Right kidney (tissue), 9 donors: ENCODE measurements at places on chromosomes 4 and X.

GRCh38 chr4:177718514-177718913 is 276.3 kb upstream of the AGA start:
- no peak for DNase-seq

- DNase-seq = no peak
Observed at GRCh38 chr4:157075401-157075800, 549 bp upstream of the GLRB start.

- no peak for DNase-seq
Observed at GRCh38 chrX:53616946-53617345, 69.6 kb downstream of the HUWE1 start.

GRCh38 chr4:101367201-101367600 is 19.9 kb upstream of the PPP3CA start:
- DNase-seq = no peak

GRCh38 chr4:2684486-2684885 is 71.7 kb downstream of the TNIP2 start:
- DNase-seq = no peak

DNA sequence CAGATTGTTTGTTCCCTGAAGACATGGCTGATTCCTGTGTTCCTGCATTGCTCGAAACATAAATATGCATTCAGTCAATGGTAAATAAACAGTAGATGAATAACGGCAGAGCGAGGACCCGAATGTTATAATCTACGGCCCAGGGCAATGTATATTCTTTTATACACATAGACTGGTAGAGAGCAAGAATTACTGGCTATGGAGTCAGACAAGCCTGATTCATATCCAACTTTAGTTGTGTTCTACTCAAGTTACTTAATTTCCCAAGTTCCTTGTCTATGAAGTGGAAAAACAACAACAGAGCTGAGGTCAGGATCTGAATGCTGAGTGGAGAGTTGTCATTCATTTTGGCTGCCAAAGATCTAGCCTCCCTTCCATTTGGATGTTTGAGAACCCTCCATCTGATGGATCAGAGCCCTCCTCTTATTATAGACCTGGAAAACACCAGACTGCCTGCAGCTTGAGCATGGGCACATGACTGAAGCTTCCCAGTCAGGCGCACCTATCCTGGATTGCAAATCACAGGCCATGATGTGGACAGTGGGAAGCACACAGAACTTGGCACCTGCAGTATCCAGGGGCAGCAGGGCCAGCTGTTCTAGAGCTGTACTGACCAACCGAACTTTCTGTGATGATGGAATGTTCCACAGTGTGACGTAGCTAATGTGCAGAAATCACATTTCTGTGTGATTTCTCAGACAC is 80.1 kb downstream of the FAM184B start:
- no peak for DNase-seq

DNA sequence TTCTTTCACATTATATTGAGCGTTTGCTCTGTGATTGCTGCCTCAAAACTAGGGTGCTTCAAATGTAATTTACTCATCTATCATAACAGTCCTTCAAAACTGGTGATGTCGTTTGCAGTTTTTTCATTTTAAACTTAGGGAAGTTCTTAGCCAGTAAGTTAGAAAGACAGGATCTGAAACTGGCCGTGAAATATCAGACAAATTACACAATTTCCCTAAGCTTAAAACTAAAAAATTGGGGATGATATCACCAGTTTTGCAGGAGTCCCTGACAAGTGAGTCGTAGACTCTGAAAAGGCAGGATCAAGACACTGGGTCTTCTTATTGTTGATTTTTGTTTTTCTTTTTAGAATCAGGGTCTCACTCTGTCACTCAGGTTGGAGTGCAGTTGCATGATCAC is 44.8 kb downstream of the MOB1B start:
- DNase-seq = no peak

DNA sequence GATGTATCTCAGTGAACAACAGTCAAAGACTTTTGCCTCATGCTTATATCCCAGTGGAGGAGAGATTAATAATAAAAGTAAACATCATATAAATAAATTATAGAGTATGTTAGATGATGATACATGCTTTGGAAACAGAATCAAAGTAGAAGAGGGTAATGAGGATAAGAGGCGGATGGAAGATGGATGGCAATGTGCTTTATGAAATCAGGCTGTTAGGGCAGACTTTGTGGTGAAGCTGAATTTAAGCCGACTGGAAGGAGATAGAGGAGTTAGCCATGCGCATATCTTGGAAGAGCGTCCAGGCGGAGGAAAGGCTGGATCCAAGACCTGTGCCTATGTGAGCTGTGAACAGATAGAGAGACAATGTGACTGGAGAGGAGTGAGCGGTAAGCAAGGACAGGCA is 74.9 kb upstream of the GUCY1A1 start:
- DNase-seq = no peak

DNA sequence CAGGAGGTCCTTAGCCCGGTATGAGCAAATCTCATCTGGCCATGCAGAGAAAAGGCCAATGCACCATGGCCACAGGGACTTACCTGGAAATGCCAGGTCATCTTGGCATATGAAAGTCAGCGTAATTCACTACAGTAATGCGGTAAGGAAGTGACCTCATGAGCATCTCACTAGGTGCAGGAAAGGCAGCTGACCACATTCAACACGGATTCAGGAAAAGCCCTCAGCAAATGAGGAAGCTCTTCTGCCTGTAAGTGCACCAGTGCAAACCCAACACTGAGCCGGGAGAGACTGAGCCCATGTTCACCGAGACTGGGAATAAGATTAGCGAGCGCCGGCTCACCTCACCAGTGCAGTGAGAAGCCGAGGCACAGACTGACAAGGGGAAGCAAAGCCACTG is 23.7 kb downstream of the LRPAP1 start:
- no peak for DNase-seq

- DNase-seq = no peak
Observed at GRCh38 chrX:57417827-57418226, 131.3 kb downstream of the FAAH2 start.

DNA sequence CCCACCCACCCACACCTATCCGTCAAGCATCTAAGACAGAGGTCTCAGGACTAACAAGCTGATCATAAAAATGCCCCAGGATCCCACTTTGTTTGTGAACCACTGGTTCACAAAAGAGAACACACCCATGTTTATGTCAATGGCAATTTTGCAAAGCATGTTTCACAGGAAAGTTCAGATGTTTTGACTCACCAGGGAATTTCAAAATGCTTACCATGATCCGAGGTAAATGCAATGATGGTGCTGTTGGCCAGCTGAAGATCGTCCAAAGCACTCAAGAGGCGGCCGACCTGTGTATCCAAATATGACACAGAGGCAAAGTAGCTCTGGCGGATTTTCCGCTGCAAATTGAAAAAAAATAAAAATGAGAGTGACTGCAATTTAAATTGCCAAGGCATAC is 15.0 kb downstream of the IDS start:
- no peak for DNase-seq

DNA sequence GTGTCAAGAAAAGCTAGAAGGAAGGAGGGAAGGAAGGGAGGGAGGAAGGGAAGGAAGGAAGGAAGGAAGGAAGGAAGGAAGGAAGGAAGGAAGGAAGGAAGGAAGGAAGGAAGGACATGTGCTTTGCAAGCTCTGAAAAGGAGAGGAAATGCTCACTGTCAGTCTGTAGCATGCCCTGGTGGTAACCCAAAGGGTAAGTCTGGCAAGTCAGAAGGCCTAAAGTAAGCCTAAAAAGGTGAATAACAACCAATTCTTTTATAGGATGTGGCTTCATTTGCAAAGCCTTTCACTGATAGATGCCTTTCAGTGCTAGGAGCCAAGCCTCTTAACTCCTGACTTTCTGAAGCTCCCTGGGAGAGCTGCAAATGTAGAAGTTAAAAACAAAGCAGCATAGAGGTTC is 542.6 kb downstream of the CFAP47 start:
- no peak for DNase-seq

DNA sequence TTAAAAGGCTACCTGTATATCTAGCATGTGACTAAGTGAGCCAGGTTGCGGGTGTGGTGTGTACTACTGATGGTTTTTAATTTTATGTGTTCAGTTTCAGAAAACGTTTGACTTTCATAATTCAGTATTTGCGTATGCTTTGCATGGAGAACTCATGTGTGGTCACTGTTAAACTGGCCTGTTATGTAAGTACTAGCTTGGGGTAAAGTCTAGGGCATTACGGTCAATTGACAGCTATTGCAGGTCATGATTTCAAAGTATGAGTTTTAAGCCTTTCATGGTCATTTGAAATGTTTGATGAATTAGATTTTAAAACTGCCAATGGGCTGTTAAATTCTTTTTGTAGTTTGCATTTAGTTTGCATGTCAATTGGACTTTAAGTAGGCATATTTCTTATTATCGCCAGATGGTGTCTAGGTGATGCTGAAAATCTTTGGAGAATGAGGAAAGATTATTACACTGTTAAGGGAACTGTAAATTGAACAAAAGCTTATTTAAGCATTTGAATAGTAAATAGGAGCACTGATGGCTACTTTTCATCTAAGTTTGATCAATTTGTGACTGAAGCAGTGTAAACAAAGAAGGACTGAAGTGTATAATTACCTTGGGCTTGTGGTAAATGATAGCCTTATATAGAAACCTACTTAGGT is 563.4 kb downstream of the DACH2 start:
- DNase-seq = no peak

- no peak for DNase-seq
Observed at GRCh38 chr4:38160487-38161207, 200.4 kb downstream of the PTTG2 start.

GRCh38 chrX:331151-331824 is 12.7 kb upstream of the GTPBP6 start:
- DNase-seq = peak; percentile 66

DNA sequence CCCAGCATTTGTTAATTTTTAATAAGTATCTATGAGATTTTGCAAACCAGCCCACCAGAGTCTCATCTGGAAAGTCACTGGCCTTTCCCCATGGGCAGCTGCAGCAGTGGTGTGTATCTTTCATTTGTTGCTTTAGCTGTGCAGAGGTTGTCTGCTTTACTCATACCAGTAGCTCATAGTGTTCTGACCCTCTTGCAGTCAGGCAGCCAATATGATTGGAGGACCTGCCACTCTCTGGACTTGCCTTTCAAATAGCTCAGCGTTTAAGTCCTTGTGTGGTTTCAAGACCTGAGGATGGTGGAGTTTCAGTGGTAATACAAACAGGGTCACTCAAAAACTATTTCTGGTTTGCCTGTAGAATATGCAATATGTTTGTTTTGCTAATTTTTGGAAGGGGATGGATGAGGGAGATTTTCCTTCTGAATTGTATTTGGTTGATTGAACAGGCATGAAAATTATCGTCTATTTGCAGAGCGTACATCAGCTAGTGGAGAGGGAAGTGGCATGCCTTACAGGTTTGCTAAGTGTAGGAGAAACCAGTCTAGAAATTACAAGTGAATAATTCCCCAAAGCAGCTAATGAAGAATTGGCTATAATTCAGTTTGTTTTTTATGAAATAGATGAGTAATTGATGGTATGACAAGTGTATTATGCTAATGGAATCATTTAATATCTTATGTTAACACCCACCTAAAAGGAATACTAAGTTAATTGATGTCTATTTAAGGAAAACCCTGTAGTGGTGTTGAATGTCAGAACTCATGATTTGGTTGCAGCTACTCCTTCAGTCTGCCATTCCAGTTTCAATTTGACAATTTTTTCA is 8.9 kb downstream of the POLA1 start:
- DNase-seq = no peak

DNA sequence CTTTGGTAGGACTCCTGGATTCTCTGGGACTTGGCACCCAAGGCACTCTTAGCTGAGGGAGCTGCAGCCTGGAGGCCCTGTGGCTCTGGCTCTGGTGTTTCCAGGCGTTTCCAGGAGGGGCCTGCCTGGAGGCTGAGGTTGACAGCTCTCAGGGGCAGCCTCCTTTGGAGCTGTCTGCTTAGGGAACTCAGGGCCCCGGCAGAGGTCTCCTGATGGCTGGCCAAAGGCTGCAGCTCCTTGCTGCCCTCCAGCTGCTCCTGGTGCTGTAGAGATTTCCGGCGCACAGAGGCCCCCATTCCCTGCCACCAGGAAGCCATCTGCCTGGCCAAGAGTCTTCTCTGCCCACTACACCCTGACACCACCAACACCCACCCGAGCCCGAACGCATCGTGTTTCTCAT is 25.3 kb upstream of the ARHGEF38 start:
- no peak for DNase-seq

- DNase-seq = no peak
Observed at GRCh38 chr4:16224264-16225166, 1.8 kb downstream of the TAPT1 start.

GRCh38 chr4:173766171-173766600 is 236.2 kb upstream of the HAND2 start:
- DNase-seq = no peak

DNA sequence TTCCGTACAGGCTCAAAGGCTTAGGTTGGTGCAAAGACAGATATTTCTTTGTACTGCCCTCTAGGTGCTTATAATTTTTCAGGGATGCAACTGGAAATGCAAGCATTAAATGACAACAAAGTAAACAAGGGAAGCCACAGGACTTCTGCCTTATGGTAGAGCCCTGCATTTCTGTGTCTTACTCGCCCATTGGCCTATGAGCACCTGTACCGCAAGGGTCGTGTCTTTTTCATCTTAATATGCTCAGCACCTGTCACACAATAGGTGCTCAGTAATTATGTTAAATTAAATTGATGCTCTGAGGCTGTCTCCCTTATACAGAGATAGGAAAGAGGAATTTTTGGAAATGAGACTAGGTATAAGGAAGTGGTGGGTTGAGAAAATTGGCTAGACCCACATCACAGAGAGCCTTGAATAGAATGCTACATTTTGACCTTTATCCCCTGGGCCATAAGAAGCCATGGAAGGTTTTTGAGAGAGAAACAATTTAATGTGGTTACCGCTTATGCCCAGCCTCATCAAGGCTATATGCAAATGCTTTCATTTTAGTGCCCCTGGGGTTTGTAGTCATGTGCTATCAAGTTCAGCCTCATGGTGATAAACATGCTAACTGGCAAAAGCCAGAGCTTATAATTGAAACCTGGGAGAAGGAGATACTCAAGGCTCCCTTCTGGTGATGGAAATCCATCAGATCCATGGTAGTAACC is 16.3 kb downstream of the VSIG4 start:
- no peak for DNase-seq

GRCh38 chr4:4853371-4853823 is 6.1 kb upstream of the MSX1 start:
- peak; percentile 58 for DNase-seq

- no peak for DNase-seq
Observed at GRCh38 chr4:98801259-98801725, 127.6 kb downstream of the EIF4E start.

- no peak for DNase-seq
Observed at GRCh38 chr4:186307497-186307896, 41.5 kb downstream of the F11 start.

- DNase-seq = no peak
Observed at GRCh38 chr4:114423582-114423981, 175.0 kb upstream of the UGT8 start.

DNA sequence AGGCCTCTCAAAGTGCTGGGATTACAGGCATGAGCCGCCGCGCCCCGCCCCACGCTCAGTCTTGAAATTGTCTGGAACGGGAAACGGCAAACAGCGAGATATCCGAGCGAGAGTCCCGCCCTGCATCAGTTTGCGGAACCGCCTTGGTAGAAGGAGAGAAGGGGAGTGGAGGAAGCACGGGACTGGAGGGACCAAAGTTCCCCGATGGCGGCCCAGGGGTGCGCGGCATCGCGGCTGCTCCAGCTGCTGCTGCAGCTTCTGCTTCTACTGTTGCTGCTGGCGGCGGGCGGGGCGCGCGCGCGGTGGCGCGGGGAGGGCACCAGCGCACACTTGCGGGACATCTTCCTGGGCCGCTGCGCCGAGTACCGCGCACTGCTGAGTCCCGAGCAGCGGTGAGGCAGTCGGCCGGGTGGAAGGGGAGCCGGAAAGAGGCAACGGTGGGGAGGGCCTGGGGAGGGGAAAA is at the start of gene BST1:
BST1 (plus strand) TSS at position 125 of the 463 bp plus-strand sequence; CDS start at position 205, 80 bp downstream.
- DNase-seq = peak; percentile 73
